ENCODE measurements at places on chromosomes 4 and X.

DNA sequence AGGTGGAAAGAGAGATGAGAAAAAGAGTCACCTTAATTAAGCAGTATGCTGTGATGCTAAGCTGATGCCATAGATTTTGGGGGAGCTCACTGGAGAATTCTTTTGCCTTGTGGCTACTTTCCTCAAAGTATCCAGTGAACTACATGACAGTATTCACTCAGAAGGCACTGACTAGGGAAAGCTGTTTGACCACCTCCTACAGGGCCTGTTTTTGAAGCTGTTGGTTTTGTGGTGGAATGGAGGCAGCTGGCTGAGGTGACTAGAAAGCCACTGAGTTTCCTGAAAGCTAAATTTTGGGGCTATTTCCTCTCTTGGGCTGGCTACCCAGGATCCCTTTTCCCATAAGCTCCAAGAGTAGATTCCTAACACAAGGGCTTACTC is 124.8 kb upstream of the EOLA2 start:
- no peak for DNase-seq

GRCh38 chr4:120754590-120754989 is 167.9 kb downstream of the PRDM5 start:
- DNase-seq = no peak

DNA sequence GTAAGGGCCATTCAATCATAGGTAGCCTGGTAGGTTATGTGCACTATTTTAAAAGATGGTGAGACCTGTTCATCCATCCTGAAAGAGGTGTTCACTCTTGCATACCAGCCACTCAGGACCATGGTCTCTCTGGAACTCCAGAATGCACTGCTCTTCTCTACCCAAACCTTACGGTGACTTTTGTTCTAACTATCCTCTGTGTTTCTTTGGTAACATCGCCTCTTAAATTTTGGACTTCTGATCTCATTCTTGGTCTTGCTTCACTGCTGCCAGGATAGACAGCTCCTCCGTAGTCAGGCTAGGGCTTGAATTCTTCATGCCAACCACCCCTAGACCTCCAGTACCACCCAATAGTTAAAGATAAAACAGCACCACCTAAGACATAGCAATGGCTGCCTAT is 346.3 kb upstream of the GALNT7 start:
- DNase-seq = no peak

- DNase-seq = no peak
Observed at GRCh38 chr4:131644619-131645018, 1504.5 kb upstream of the PCDH10 start.

DNA sequence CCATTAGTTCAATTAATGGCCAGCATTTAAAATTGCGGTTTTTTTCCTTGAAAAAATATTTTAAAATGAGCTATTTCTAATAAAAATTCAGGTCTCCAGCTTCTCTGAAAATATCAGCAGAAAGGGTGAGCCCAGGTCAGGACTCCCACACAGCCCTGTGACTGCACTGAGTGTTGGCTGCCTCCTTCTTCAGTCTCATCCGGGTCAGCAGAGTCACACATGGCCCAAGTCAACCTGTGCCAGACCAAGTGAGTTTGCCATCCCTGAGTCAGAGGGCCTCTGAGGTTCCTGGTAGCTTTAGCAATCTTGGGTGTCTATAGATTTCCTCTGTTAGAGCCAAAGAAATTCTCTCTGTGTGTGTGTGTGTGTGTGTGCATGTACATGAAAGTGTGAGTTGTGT is 22.1 kb upstream of the MSX1 start:
- DNase-seq = no peak

- no peak for DNase-seq
Observed at GRCh38 chr4:37040816-37041215, 203.7 kb upstream of the NWD2 start.

GRCh38 chrX:38627683-38628082 is 66.3 kb downstream of the TSPAN7 start:
- DNase-seq = no peak

GRCh38 chrX:69932323-69932722 is 117.4 kb downstream of the AWAT2 start:
- no peak for DNase-seq

GRCh38 chr4:144788469-144788868 is 142.5 kb downstream of the HHIP start:
- DNase-seq = no peak

GRCh38 chrX:41946235-41946634 is 22.9 kb upstream of the CASK start:
- DNase-seq = no peak

DNA sequence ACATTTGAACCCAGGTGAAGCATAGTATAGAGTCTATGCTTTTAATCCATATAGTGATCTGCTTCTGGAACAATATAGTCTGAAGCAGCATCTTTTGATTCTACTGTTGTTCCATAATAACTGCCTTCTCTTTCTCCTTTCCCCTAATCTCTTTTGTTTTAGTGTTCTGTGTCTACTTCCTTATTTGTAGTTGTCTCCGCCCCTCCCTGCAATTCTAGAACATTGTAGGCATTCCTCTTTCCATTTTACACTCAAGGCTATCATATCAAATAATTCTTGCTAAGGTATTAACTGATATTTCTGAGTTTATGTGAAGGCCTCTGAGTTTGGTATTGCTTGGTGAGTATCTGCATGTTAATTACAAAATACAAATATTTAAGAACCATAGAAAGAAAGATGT is 11.6 kb downstream of the BLTP1 start:
- no peak for DNase-seq

GRCh38 chr4:82898322-82899243 is 2.0 kb upstream of the THAP9 start:
- DNase-seq = no peak

- no peak for DNase-seq
Observed at GRCh38 chrX:25005382-25006185, 10.2 kb downstream of the ARX start.

DNA sequence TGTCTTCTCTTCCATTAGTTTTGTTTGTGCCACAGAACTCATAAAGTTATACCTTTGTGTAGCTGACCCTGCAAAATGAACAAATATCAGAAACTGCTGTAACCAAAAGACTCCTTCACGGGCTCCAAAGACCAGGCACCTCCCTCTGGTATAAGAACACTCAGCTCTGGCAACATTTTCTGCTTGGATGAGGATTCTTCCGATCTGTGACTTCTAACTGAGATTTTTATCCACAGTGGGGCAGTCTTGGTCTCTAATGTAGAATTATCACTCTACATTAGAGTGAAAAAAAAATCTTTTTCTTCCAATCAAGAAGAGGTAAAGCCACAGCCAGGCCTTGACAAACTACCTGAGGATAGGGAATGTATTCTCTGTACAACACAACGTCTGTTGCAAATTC is 38.5 kb upstream of the PRSS48 start:
- no peak for DNase-seq

DNA sequence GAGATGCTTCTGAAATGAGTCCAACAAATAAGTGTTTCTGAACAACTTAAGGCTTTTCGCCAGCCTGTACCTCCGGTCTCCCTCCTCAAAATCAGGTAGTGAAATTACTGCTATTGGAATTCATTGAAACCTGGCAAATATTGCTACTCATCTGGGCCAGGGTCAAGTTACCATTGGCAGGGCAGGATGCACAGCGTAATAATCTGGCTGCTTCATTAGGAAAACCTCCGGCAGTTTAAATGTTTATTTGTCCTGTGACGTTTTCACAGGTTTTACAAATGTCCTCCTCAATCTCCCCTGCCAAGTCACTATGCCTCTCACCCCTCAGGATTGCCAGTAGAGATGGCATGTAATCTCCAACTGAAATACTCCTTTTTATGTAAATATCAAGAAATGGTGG is 92.6 kb upstream of the KDR start:
- DNase-seq = no peak

DNA sequence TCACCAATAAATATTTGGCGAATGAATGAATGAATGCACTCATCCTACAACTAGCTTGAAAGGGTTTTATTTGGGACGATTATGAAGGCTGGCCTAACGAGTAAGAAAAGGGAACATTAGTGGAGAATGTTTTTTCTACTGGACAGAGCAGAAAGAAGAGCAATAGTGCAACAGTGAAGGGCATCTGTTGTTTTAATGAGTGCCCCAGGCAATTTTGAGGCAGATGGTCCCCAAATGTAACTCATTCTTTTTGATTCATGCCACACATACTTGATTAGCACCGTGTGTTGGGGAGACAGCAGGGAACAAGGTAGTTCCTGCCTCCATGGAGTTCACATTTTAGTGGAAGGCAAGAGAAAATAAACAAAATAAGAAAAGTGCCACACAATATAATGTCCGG is 22.7 kb upstream of the INTS6L start:
- DNase-seq = no peak

All from activated CD8-positive, alpha-beta memory T cell treated with anti-CD3 and anti-CD28 coated beads for 1 hour (primary cell).